Right ventricle myocardium inferior (tissue), 1 donor: ENCODE measurements at places on chromosomes 7 and 10.

GRCh38 chr7:7098280-7098818 lies 84.0 kb upstream of the C1GALT1 start:
- no peak for DNase-seq

DNA sequence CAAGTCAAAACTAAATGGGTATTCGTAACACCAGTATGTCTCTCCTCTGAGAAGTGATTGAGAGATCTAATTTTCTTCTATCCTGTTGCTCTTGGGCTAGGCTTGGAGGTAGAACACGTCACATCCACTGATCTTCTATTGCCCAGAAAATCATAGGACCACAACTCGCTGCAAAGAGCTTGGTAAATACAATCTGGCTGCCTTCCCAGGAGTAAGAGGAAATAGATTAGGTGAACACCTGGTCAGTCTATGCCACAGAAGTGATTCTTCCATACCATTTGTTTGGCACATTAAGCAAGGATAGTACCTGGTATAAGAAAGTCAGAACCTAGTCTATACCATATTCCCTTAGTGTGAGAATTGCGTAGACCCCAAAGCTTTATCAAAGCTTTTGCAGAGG lies 129.3 kb upstream of the PHYHIPL start:
- no peak for DNase-seq

DNA sequence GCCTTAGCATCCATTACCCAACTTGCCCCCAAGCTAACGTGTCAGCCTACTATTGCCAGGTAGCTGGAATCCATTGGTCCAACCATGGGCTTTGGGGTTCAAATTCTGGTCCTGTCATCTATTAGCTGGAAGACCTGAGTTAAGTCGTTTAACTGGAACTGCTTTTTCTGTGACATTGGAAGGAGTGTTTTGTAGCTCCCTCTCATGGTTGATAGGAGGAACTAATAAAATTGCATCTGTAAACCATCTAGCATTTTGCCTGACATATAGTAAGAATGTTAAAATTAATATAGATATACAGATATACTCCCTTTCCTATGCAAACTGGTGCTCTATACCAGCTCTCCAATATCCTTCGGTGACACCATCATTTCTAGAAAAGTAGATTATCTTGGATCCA lies 23.8 kb upstream of the SLF2 start:
- DNase-seq, result no peak

- no peak for DNase-seq
Measured at GRCh38 chr10:122474131-122474818, 12.9 kb downstream of the HTRA1 start.

DNA sequence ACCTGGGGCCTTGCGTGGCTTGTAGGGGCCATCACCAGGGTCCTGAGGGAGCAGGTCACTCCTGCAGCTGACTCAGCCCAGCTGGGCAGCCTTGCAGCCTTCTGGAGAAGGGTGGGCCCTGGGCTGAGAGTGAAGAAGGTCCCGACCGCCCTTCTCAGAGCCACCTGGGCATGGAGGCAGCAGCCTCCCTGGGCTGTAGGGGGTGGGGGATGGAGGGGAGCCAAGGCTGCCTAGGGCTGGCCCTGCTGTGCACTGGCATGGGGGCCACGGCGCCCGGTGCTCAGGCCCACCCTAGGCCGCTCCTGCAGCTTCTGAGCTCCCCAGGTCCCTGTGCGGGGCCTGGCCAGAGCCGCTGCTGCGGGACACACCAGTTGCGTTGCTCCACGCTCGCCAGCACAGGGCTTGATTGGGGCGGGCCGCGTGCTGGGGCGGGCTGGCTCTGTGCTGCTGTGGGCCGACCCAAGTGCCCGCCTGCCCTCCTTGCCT lies 63.6 kb upstream of the NKX6-2 start:
- peak; percentile 60 for DNase-seq

GRCh38 chr10:114060456-114060855 lies 16.8 kb downstream of the ADRB1 start:
- DNase-seq, result no peak

- DNase-seq, result no peak
Measured at GRCh38 chr10:45418417-45418848, 44.4 kb downstream of the ALOX5 start.

- no peak for DNase-seq
Measured at GRCh38 chr10:79346012-79346340, 1.3 kb upstream of the PPIF start.

- no peak for DNase-seq
Measured at GRCh38 chr10:69333205-69333604, 54.9 kb downstream of the HK1 start.

GRCh38 chr7:101241443-101242349 lies 3.2 kb downstream of the FIS1 start:
- no peak for DNase-seq

DNA sequence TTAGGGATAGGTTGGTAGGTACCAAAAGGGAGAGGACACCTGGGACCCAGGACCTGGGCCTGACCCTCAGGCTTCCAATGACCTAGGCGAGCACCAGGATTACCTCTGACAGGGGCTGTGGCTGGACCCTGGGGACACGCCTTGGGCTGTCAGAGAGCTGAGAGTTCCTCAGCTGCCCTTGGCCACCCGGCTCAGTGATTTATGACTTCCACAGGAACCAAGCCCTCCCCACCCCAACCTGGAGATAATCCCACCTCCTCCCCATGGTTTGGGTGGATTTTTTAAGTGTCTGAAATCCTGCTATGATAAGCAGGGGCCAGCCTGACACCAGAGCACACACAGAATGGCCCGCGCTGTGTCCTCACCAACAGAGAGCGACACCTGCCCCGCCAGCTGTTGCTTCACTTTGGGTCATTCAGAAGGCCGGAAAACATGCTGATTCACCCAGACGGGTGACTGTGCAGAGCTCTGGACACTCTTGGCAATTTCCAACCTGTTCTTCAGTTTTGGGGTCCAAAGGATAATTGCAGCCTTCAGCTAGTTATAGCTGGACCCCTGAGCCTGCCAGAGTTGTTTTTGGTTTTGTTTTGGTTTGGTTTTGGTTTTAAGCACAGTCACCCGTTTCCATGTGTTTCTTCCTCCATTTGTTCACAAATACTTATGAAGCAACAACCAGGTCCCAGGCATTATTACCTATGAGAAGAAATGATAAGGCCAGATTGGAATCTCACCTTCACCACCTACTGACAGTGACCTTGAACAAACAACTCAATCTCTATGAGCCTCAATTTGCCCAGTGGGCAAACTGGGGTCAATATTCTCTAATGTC lies 78.2 kb downstream of the RAB11FIP2 start:
- DNase-seq, result no peak

DNA sequence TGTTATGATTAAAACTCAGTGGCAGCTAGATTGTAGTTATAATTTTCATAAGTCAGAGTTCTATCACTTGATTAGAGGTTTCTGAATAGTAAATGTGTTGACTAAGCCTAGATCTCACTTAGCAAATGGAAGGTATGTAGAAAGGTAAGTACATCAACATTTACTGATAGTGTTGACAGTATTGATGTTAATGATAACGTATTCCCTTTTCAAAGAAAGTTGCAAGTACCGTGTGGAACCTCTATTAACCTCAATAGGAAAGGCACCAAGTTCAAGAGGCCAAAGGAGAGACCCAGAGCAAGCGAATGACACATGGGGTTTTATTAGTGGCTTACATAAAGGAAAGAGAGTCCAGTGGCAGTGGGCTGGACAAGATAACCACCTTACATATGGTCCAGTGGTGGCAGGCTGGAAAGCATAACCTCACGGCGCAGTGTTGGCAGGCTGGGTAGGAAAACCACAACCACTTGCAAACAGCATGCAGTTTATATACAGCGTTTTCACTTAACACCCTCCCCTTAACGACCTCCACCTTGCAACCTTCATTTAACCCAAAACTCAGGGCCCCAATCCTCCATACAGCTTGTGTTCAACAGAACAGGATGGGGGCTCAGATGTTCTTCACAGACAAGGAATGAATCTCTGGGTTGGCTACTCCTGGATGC lies 611.0 kb downstream of the PARD3 start:
- no peak for DNase-seq

DNA sequence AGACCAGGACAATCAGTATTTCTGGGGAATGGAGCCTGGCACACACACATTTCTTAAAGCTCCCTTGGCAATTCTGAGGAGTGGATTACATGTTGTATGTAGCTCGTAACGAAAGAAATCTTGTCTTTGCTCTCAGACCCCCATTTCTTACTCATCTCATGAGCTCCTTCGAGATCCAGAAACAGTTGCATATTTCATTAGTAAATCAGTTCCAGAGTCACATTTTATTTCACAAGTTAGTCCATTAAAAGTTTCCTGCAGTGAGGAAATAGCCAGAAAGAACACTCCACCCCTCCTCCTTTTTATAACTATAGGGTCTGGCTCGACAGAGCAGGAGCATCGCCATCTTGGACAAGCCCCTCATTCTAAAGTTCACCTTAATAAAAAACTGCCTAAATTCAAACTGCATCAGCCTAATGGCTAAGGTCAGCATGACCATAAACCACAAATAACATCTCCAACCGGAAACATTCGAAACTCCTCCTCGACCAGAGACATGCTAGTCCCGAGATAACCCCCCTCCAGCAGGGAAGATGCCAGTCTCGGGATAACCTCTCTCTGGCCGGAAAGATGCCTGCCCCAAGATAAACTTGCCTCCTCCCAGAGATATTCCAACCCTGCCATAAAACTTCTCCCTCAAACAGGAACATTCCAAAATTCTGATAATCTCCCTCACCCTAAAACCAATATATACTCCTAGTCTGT lies 7.4 kb downstream of the EGFR start:
- DNase-seq, result no peak

- DNase-seq, result no peak
Measured at GRCh38 chr10:84008878-84009277, 130.4 kb upstream of the GHITM start.

GRCh38 chr7:37817996-37818720 lies 30.2 kb upstream of the NME8 start:
- no peak for DNase-seq

- DNase-seq, result no peak
Measured at GRCh38 chr7:13946181-13946580, 43.3 kb downstream of the ETV1 start.

DNA sequence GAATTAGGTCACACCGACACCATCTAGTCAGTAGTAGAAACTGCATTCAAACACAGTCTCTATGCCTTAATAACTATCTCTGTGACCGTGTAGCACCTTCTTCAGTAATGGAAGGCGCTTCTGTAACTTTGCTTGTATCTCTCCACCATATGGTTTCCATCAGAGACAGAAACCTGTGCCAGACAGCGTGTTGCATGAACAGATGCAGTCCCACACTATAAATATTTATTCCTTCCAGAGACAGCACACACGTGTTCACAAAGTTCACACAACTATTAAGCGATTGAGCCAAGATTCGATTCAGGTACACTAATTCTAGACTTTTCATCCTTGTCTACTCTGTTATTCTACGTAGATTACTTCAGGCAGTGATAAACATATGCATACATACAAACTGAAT lies 873.9 kb upstream of the MBL2 start:
- no peak for DNase-seq

- DNase-seq, result no peak
Measured at GRCh38 chr10:91378061-91378460, 32.1 kb upstream of the HECTD2 start.

GRCh38 chr10:124642088-124642710 lies 102.0 kb downstream of the FAM53B start:
- DNase-seq, result peak; percentile 80

DNA sequence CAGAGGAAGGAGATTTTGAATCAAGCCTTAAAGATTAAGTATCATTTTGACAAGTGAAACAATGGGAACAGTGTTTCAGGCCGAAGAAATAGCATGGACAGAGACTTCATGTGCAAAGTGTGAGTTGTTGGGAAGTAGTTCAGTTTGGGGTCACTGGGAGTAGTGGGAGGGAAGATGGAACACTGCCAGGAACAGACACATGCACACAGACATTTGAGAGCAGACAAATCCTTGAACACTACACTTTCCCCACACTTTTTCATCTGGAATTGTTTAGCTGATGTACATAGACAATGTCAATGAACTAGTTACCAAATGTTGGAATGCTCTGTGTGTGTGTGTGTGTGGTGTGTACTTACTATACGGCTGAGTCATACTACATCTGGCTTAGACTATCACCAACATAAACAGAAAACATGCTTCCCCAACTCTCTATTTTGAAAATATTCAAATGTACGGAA lies 52.4 kb upstream of the LRRC17 start:
- DNase-seq, result no peak

GRCh38 chr10:6140965-6141295 lies 52.1 kb downstream of the RBM17 start:
- DNase-seq, result no peak

DNA sequence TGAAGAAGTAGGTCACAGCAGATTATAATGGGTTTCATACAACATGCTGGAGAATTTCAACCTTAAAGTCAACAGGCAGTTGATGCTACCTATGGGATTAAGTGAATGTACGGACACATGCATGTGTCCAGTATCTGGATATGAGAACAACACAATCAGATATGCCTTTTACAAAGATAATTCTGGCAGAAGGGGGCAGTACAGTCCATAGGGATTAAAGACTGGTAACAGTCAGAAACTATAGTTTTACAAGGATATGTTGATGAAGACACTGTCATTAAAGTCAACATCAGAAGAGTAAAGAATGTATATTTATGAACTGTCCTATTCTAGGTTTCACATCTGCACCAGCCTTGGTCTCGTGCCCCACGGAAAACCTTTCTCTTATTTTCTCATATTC lies 41.5 kb downstream of the ANKMY2 start:
- no peak for DNase-seq

DNA sequence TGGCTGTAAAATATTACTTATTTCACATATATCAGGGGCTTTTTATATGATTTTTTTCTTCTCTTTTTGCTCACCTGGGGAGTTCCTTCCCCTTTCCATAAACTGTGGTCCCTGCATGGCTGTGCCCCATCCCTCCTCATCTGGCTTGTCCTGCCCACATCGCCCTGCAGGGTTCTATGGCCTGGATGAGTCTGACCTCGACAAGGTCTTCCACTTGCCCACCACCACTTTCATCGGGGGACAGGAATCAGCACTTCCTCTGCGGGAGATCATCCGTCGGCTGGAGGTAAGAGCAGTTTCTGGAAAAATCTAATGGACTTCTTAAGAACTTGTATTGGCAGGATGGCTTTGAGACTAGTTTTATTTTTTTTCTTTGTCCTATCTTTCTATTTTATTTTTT lies 60.1 kb downstream of the OGDH start:
- no peak for DNase-seq

- DNase-seq, result no peak
Measured at GRCh38 chr7:155594961-155595366, 48.6 kb upstream of the CNPY1 start.

DNA sequence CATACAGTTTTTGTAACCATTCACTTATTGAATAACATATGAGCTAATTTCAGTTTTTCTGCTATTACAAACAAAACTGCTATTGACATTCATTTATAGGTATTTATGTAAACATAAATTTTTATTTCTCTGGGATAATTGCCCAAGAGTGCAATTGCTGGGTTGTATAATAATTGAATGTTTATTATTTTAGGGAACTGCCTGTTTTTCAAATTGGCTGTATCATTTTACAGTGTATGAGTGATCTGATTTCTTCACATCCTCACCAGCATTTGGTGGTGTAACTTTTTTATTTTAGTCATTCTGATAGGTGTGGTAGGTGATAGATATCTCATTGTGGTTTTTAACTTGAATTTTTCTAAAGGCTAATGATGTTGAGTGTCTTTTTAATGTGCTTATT lies 26.4 kb downstream of the KIF11 start:
- DNase-seq, result no peak
